ENCODE measurements at places on chromosomes 2 and 18.

GRCh38 chr2:215019085-215019484 lies 119.3 kb downstream of the ABCA12 start:
- no peak for DNase-seq

GRCh38 chr18:70319187-70319586 lies 30.3 kb downstream of the SOCS6 start:
- no peak for DNase-seq

DNA sequence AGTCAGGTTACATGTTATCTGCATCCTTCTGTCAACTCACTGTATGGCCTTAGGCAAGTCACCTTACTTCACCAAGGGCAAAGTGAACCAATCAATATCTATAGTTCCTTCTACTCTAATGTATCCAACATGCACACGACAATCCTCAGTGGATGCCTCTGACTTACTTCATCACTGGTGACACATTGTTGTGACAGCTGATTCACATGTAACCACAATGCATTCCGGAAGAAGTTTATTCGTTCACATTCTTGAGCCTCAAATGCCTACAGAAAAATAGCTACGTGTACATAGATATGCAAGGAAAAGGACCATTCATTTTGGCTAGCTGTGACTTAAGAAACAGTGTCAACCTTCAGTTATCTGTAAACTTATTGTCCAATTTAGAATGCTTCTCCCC lies 26.3 kb upstream of the EPG5 start:
- DNase-seq, result no peak

DNA sequence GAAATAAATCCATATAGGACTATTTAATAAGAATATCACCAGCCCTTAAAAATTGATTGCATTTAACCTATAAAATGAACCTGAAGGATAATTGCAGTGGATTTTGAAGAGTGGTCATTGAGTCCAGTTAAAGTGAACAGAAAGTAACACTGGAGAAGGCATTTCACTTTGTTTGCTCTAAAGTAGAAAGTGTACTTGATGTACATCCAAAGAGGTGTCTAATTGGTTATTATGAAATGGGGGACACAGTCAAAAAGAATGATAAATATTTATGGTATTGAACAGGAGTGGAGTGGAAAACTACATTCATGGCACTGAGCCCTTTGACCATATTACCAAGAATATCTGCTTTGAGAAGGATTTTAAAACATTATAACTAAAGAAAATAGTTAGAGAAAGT lies 28.2 kb upstream of the MAP2 start:
- DNase-seq, result no peak

DNA sequence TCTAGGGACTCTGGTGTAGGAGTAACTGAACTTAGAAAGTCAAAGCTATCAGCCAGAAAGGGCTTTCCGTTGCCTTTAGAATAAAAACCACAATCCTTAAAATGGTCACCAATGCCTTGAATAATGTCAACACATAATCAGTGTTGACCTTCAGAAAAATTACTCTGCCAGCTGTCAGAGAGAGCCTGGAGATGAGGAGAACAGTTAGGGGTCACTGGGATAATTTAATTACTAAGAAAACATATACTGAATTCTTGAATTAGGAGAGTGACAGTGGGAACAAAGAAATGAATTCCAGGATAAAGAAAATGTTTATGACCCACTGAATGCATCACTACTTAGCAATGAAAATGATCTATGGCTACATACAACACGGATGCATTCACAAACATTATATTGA lies 23.4 kb upstream of the UGP2 start:
- no peak for DNase-seq

Measured in activated CD4-positive, CD25-positive, alpha-beta regulatory T cell treated with anti-CD3 and anti-CD28 coated beads, Interleukin-2, amount 50 U/mL, for 72 hours (primary cell).